ENCODE measurements at places on chromosomes 5 and 9.

- DNase-seq: no peak
Measured at GRCh38 chr5:3331819-3332218, 263.8 kb upstream of the IRX1 start.

DNA sequence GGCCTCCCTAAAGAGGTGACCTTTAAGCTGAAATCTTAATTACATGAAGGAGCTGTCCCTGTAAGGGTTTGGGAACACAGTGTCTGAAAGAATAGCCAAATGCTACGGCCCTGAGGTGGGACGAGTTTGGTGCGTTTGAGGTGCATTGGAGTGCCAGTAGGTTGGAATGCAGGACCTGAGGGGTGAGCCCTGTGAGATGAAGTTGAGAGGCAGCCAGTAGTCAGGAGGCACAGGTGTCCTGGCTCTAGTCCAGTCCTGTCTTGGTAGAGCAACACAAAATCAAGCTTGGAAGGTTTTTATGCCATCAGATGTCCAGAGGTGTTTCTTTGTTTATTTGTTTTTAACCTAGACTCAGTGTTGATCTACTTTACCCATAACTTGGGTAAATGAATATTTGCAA is 108.5 kb downstream of the ARHGAP26 start:
- DNase-seq: no peak

DNA sequence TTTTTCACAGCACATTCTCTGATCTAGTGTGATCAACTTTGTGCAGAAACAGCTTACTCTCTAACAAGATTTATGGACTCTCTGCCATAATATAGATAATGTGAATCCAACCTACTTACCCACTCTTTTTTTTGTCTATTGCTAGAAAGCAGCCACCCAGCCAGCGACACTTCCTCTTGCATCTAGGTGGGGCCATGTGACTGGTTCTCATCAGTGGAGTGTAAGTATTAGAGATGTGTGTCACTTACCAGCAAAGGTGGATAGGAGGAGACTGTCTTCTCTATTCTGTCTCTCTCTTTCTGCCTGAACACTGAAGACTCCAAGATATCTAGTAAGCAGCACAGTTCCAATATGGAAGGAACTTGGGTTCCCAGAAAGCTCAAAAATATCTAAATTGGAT is 174.8 kb downstream of the MCTP1 start:
- DNase-seq: no peak

DNA sequence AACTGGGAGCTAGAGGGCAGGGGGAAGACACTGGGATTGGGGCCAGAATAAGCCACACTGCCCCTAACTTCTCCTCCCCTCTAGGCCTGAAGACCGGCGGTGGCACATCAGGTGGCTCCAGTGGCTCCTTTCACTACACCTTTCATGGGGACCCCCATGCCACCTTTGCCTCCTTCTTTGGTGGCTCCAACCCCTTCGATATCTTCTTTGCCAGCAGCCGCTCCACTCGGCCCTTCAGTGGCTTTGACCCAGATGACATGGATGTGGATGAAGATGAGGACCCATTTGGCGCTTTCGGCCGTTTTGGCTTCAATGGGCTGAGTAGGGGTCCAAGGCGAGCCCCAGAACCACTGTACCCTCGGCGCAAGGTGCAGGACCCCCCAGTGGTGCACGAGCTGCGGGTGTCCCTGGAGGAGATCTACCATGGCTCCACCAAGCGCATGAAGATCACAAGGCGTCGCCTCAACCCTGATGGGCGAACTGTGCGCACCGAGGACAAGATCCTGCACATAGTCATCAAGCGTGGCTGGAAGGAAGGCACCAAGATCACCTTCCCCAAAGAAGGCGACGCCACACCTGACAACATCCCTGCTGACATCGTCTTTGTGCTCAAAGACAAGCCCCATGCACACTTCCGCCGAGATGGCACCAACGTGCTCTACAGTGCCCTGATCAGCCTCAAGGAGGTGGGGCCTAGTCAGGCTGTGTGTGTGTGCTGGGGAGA is 6.8 kb downstream of the DNAJB5 start:
- no peak for DNase-seq

GRCh38 chr5:134053314-134053839 is 48.6 kb upstream of the VDAC1 start:
- DNase-seq: no peak

Data from SIG-M5 (cell line).